GM23338 (cell line): ENCODE measurements at places on chromosomes 6 and 20. TPM values are rescaled to one million over a fixed set of nuclear protein-coding genes. Genes with fewer than 3 reads are reported as not detected.

DNA sequence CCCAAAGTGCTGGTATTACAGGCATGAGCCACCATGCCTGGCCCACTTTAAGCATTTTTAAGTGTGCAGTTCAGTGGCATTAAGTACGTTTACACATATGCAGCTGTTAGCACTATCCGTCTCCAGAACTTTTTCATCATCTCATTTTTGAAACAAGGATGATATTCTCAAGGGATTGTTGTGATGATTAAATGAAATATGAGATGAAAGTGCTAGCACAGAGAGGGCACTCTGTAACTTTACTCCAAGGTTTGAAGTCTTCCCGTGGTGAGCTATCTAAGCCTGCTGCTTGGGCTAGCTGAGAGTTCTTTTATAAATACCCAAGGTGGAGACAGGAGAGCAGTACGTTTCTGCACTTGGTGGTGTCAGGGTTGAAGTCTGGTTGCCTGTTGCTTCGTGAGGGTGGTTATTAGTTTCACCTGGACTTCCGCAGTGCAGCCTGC, 6.6 kb downstream of the TM9SF4 start:
- peak; percentile 19 for DNase-seq

DNA sequence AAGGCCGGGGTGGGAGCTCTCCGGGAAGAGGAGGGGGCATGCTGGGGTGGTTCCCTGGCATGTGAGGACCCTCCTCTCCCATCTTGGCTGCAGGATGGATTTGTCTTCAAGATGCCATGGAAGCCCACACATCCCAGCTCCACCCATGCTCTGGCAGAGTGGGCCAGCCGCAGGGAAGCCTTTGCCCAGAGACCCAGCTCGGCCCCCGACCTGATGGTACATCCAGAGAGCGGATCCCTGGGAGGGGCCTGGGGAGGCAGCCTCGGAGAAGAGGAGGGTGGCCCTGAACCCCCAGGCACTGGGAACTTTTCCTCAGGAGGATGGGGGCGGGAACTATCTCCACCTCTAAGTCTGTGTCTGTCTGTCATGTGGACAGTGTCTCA, 4.8 kb downstream of the CDC25B start:
- DNase-seq: no peak

GRCh38 chr20:7503501-7503900, 436.8 kb downstream of the HAO1 start:
- DNase-seq: no peak

GRCh38 chr20:23666698-23667097, 22.1 kb downstream of the CST4 start:
- no peak for DNase-seq

GRCh38 chr6:134537146-134537555, 219.2 kb upstream of the SGK1 start:
- DNase-seq: no peak

GRCh38 chr20:14580418-14581074, 243.1 kb upstream of the FLRT3 start:
- DNase-seq: no peak

DNA sequence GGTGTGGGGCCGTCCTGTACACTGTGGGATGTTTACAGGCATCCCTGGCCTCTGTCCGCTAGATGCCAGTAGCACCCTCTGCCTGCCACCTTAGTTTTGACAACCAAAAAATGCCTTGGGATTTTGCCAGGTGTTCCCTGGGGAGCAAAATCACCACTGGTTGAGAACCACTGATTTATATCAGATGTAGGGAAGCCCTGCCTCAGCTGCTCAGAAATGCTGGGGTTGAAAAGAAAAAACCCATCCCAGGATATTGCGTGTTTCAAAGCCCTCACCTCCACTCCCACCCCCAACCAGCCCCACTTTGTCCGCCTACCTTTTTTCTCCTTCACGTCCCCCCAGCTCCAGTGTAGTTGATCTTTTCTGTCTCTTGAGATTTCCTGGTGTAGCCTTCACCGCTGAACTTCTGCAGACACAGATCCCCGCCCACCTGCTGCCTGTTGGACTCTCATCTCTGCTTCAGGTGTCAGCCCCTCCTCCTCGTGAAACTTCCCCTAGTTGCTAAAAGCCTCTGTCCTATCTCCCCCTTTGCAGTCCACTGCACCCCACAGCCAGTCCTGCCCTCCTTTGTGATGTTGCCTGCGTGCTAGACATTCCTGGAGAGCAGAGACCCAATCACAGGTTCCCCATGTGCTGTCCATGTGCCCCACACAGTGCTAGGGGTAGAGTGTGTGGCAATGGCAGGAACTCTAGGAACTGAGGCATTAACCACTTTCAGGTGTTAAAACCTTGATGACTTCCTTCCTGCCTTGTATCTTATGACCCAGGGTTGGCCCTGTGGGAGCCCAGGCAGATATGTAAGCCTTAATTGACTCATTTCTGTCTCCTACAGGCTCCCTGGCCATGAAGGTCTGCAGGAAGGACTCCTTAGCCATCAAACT, 98.9 kb downstream of the TBC1D7 start:
- peak; percentile 32 for DNase-seq

- DNase-seq: no peak
Observed at GRCh38 chr20:62622877-62623487, 19.3 kb upstream of the SLCO4A1 start.

- DNase-seq: no peak
Observed at GRCh38 chr6:127305741-127306140, 37.7 kb downstream of the ECHDC1 start.

DNA sequence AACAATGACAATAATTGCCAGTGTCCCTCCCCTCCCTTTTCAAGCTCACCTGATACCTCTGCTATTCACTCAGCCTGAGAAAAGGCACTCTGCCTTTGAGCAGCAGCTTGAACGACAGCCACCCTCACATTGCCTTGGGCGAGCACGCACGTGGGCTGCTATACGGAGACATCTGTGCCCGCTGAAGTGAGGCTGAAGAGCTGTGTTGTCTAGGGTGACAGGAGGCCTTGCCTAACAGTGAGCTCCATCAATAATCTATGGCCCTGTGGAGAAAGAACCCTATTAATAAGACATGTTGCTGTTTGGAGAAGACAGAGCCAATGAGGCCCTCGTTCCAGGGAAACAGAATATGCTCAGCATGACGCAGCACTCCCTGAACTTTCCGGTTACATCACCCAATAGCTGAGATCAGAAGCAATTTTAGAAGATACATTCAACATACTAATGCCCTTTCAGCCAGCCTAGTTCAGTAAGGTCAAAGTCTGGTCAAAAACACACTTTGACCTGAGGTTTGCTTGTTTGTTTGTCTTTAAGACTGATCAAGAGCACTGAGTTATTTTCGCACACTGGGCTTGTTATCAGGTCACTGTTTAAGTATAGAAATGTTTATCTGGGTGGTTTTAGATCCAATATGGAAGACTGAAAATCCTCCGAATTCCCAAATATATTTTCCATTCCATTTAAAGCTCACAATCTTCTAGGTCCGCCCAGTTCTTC, 30.6 kb downstream of the RBM24 start:
- DNase-seq: no peak

DNA sequence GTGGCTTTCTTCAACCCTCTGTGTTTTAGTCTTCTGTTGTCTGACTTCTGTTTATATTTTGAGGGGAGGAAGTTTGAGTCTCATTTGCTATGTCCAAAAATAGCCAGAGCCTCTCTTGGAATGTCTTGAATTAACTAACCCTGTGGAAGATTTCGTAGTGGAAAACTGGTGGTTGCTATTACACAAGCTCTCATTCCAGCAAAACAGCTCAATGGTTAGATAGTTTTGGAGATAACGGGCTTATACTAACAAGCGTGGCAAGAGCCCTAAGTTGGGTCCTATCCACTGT, 1.6 kb downstream of the CCN2 start:
- no peak for DNase-seq

DNA sequence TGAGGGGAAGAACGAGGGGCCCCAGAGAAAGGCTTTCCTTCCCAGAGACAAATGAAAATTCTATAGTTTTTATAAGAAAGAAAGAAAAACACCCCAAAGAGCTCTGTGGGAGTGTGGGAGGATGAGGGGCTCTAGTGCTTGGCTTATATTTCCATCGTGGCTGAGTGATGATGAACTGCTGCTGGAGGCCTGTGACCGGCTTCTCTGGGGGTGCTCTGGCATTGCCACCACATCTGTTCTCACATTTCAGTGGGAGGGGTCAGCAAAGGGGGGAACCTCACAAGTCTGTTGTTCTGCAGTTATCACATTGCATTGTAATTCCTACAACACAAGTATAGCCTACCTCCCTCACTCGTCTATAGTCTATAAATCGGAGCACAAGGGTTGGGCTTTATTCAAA, 67.6 kb upstream of the BACH2 start:
- no peak for DNase-seq

DNA sequence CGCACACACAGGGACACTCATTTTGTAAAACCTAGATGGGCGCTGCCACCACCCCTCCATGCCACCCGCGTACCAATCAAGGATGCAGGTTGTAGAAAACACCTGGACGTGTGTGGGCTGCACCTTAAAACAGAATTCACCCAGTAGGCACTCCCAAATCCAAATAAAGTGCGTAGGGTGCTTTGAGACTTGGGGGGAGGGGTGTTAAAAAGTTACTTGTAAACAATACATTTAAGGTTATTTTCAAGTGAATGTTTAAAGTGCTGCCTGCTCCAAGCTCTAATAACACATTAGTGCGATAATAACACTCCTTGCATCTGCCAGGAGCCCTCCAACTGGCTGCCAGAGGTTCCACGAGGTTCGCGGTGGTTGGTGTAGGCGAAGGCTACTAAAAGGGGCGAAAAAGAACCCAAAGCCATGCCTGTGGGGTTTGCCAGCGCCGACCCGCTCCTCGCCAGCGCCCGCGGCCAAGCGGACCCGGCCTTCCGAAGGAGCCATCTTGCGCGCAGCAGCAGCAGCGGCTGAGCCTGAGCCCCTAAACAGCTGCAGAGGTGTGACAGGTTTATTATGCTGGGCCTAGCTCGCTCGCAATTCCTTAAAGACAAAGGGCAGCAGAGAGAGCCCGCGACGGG, 11.5 kb downstream of the FOXC1 start:
- DNase-seq: peak; percentile 74

DNA sequence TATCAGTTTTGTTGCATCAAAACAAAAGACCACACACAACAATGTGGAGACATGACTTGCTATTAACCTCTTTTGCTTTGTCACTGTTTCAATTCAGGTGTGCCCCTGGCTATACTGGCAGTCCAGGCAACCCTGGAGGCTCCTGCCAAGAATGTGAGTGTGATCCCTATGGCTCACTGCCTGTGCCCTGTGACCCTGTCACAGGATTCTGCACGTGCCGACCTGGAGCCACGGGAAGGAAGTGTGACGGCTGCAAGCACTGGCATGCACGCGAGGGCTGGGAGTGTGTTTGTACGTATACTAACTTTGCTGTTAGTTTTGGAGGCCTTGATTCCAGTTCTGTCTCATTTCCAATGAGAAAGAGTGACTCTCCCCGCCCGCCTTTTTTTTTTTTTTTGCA, 356.9 kb downstream of the ARHGAP18 start:
- no peak for DNase-seq

DNA sequence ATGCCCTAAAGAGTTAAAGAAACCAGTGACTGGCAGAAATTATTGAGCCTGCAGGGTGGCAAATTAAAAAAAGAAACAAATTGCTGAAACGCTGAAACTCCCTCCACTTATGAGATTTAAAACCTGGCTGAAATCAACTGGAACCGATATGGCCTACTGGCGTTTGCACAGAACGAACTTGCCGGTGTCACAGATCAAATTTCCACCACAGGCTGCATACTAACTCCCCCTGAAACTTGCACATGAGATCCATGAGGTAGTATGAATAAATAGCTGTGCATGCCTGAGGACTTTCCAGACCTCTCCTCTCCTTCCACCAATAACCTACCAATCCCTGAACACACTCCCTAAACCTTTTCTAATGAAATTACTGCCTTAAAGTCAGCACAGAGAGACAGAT, 150.4 kb downstream of the RNGTT start:
- DNase-seq: no peak

GRCh38 chr6:148866657-148867268, 119.9 kb downstream of the UST start:
- DNase-seq: no peak

DNA sequence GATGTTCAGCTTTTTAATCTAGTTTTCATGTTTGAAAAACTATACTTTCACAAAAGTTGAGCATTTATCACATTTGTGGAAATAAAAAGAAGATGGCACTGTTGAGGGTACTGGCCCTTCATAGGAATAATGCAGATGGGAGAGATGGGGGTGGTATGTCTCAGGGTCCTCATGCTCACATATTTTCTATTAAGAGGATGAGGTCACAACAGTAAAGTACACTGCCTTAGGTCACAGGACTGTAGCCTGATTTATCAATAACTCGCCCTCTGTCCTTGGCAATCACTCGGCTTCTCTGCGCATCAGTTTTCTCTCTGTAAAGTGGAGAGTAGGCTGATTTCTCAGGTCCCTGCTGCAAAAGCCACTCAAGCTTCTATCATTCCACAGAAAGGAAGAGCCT, 55.9 kb downstream of the PPP1R3G start:
- no peak for DNase-seq

- DNase-seq: no peak
Observed at GRCh38 chr6:1645466-1646185, 35.9 kb downstream of the FOXC1 start.

DNA sequence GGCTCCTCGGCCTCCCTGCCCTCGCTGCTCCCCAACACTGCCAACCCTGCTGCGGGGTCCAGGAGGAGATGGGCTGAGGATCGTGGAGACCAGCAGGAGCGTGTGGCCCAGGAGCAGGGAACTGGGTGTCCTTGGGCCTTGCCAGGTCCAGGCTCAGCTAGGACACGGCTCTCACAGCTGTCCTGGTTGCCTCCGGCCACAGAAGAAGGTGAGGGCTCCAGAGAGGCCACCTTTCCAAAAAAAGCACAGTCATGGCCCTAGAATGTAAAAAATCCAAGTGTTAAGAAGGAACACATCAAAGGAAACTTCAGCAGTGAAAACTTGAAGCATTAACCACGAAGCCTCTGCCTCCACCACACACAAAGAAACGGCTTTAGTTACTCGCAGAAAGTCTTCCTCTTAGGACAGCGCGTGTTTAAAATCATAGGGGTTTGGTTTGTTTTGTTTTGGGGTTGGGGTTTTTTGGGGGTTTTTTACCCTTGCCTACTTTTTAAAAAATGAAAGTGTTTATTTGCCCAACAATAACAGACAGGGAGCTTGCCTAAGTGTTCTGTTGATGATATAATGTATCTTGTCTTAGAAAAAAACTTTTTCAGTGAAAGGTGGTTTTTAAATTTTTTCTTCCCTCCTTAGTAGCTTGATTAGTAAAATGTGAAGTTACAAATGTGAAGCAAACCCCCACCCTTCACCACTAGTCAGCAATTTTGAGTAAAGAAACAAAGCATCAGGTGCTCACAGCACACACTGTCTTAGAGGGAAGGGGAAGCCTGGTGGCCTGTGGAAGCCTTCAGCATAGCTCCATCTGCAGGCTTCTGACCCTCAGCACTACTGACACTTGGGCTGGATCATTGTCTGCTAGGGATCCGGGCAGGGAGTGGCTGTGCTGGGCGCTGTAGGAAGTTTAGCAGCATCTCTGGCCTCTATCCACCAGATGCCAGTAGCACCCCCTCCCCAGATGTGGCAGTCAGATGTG, 60.0 kb downstream of the PTPN1 start:
- peak; percentile 72 for DNase-seq

The DEFB132 gene
- not detected in 2 replicates for polyA plus RNA-seq

The BCLAF1 gene
- 109 and 151 TPM in 2 replicates for polyA plus RNA-seq

The AURKA gene
- polyA plus RNA-seq: 79.3 and 82.0 TPM in 2 replicates

The MEP1A gene
- not detected in 2 replicates for polyA plus RNA-seq
